ENCODE measurements at places on chromosomes 7 and 10.

- no peak for DNase-seq
Measured at GRCh38 chr7:25541877-25542276, 313.6 kb upstream of the NPVF start.

GRCh38 chr7:124790645-124791044 lies 25.1 kb upstream of the GPR37 start:
- DNase-seq: no peak

DNA sequence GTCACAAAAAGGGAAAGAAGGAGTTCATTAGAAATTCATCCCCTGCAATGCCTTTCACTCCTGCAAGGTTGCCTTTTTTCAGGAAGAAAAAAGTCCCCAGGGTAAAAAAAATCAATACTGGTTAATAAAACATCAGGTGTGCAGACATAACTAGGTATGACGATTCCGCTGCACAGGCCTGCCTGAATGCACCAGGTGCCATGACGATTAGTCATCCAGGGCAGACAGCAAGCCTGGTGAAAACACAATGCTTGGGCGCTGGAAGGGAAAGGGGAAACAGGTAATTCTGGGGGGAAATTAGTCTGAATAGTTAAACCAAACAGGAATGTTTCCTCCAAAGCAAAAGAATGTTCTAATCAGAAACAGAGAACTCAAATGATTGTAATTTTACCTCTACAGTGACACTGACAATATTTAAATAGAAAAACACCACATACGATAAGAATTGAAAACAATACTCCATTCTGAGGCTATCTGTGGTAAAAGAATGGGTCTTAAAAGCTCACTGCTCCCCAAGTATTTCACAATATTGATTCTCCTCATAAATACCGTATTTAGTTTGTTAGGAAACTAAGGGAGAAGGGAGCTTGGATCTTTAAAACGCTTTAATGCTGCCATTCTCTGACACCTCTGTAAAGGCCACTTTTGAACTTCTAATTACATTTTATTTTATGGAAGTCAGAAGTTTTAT lies 45.2 kb downstream of the VPS41 start:
- peak; percentile 44 for DNase-seq

DNA sequence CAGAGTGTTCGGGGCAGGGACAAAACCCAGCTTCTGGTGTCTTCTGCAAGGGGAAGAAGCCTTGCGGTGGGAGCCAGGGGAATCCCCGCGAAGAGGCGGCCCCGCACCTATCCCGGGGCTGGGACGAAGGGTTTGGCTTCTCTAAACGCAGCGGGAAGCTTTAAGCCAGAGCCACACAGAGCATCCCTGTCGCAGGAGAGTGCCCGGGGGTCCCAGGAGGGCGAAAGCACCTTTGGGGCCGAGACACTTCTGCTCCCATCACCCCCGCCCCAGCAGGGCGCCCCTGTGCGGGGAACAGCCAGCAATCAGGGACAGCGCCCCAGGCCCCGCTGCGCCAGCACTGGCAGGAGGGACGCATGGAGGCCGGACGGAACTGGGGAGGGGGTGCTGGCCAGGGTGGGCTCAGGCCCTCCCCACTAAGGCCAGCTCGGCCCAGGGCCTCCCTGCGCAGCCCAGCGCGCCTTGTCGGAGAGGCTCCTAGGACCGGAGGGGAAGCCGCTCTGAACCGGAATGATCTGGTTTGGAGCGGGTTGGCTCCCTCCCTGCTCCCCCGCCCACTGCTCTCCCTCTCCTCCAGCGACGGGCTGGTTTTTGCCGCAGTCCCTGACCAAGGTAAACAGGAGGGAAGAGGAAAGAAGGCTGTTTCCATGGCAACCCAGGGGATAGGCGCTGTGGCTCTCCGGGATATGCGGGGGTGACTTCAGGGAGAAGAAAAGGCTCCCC lies 63.9 kb downstream of the TMEM209 start:
- no peak for DNase-seq

DNA sequence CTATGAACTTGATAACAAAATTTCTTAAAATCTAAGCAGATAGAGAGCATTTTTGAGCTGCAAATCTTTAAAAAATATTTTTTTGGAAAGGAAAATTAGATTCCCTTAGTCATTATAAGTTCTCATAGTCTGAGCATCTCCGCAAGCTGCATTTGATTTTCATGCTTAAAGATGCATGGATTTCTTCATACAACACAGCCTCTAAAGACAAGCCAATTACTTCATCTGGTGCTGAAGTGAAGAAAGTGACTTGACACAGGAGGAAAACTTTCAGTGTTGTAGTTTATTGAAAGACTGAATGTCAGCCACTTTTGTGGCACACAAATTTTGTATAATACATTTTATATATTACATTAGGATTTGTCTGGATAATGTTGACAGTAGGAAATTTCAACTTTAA lies 22.5 kb downstream of the SEMA3D start:
- DNase-seq: no peak

DNA sequence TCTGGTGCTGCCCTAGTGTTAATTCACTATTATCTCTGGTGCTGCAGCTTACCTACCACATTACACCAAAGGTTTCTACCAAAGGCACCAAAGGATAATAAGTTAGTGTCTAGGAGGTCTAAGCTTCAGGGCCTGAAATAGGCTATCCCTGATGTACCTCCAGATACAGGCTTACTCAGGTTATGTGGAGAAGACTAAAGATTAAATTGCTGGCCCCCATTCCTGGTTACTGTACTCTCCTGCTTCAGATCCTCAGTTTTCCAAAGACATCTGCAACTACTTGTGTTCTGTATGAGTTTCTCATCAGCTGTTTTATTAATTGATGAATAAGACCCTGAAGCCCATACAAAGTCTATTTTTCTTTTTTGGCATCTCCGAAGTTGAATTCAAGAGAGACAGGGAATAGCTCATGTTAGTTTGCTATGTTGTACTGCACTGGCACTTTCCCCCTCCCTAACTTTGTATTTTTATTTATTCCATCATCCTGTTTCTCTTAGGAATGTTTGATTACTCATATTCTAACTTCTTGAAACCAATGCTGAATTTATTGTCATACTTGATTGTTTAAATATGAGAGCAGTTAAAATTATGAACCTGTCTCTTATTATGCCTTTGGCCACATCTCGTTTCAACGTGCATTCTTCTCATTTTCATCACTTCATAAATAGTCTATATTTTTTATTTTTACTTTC lies 85.9 kb downstream of the PON1 start:
- no peak for DNase-seq

GRCh38 chr10:56561336-56561735 lies 200.3 kb upstream of the ZWINT start:
- no peak for DNase-seq

- DNase-seq: no peak
Measured at GRCh38 chr7:91633013-91633441, 247.5 kb downstream of the MTERF1 start.

DNA sequence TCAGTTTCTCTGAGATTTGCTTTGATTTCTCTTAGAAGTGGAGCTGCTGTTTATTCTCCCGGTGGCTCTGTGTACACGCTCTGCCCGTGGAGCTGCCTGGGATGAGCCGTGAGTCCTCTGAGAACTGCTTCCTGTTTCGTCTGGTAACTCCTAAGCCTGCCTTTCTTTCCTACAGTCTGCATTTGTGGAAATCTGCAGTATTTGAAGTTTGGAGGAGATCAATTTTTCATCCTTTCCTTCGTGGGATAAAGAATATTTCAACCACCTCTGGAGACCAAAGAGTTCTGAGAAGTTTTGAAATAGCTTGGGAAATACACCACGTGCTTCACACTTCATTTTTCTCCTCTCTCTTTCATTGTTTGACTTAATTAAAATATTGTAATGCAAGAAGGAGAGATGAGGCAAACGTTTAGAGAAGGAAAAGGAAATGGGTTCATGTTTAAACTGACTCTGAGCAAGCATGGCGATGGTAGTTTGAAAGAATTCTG lies 311.9 kb downstream of the LRMDA start:
- DNase-seq: no peak

GRCh38 chr7:84191261-84191660 lies 3.3 kb downstream of the SEMA3A start:
- DNase-seq: no peak

GRCh38 chr7:22561321-22561811 lies 61.4 kb upstream of the STEAP1B start:
- peak; percentile 84 for DNase-seq

DNA sequence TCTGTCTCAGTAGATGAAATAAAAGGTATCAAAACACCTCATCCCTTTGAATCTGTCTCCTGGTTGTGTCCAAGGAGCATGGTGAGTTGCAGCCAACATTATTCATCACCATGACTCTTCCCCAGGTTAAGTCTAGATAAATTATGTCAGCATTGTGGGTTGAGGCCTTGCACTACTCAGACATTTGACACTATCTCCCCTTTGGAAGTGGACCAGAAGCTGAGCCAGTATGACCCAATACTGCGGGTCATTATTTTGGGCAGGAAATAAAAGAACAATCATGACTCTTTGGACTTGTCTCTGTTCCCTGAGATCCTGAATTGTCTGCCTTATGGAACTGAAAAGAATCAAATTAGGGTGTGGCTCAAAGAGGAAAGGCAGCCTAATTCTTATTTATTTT lies 168.2 kb upstream of the FAM171A1 start:
- DNase-seq: no peak

DNA sequence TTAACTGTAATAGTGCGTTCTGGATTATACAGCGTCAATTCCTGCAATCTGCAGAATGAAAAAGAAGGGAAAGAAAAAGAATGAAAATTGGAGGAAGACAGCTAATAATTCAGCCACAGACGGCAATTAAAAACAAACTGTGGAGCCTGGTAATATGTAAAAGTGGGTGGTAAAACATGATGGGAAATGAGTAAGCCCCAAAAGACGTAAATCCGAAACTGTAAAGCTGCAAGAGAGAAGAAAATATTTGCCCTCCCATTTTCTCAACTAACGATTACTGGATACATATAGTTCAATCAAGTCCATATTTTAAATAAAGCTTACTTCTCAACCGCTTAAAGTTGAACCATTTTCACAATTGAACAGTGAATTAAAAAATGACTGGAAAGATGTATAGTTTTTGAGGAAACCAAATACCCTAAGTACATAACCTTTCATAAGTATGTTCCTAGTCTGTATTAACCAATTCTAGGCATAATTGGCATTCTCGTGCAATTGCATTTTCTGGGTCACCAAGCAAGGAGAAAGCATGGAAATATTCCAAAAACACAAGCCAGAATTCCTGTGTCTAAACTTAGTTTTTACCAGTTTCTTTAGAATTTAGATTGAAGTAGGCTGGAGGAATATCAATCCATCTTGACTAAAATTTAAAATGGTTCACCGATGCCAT lies 44.8 kb downstream of the MALSU1 start:
- no peak for DNase-seq

GRCh38 chr10:78947226-78947625 lies 121.5 kb upstream of the ZMIZ1 start:
- DNase-seq: no peak

DNA sequence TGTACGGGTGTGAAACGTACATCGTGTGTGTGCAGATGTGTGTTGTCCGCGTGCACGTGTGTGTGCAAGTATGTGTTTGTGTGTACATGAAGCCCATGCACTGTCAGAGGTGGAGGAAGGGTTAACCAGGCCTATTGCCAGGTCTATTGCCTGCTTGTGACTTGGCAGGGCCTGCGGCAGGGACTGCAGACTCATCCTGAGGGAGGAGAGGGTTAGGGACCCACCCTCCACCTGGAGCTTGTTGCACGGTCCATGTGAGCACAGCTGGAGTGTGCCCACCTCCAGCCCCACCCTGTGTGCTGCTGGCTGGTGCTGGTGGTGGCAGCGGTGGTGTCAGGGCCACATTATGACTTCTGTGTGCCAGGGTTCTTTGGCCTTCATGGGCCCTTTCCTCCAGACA lies 7.1 kb upstream of the AQP1 start:
- no peak for DNase-seq

GRCh38 chr10:1520909-1521565 lies 216.3 kb downstream of the ADARB2 start:
- no peak for DNase-seq

GRCh38 chr7:37642028-37642540 lies 41.5 kb upstream of the GPR141 start:
- DNase-seq: no peak
